Right cardiac atrium (tissue), 5 donors: ENCODE measurements at places on chromosomes 11 and 22.
A peak's percentile ranks its signal among the peaks of the same experiment; 100 is the strongest.

DNA sequence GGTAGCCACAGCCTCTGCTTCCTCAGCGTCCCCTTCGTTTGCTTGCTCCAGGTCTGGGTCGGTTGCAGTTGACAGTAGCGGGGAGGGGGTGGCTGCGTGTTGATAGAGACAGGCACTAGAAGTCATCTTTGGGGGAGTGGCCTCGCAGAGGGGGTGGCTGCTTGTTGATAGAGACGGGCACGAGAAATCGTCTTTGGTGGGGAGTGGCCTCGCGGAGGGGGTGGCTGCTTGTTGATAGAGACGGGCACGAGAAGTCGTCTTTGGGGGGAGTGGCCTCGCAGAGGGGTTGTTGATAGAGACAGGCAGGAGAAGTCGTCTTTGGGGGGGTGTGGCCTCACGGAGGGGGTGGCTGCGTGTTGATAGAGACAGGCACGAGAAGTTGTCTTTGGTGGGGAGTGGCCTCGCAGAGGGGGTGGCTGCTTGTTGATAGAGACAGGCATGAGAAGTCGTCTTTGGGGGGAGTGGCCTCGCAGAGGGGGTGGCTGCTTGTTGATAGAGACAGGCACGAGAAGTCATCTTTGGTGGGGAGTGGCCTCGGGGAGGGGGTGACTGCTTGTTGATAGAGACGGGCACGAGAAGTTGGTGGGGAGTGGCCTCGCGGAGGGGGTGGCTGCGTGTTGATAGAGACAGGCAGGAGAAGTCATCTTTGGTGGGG is 328.3 kb downstream of the TBC1D22A start:
- peak; percentile 48 for DNase-seq

GRCh38 chr11:6708876-6709275 is 25.7 kb upstream of the MRPL17 start:
- DNase-seq, result no peak

GRCh38 chr22:47401976-47402770 is 639.7 kb downstream of the TBC1D22A start:
- no peak for DNase-seq

GRCh38 chr11:132742929-132743328 is 789.4 kb downstream of the OPCML start:
- DNase-seq, result no peak

DNA sequence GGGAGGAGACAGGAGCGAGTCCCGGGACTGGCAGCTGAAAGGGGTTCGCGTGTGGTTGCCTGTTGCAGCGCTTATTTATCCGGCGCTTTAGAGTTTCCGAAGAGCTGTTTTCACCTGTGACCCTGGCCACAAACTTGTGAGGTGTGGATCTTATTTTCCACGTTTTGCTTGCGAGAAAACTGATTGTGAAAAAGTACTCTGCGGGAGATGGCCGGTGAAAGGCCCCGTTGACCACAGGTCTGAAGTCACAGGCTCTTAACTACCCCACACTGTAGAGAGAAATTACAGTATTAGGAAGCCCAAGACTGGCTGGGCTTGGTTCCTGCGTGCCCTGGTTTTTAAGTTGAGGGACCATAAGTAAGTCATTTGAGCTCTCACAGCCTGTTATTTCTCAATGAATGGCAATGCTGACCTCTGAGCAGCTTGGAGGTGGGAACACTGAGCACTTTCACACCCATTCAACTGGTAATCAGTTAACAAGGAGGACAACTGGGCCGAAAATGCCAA is 379 bp upstream of the RAB38 start:
- peak; percentile 32 for DNase-seq

- DNase-seq, result no peak
Observed at GRCh38 chr11:76793391-76794291, 10.5 kb downstream of the TSKU start.

DNA sequence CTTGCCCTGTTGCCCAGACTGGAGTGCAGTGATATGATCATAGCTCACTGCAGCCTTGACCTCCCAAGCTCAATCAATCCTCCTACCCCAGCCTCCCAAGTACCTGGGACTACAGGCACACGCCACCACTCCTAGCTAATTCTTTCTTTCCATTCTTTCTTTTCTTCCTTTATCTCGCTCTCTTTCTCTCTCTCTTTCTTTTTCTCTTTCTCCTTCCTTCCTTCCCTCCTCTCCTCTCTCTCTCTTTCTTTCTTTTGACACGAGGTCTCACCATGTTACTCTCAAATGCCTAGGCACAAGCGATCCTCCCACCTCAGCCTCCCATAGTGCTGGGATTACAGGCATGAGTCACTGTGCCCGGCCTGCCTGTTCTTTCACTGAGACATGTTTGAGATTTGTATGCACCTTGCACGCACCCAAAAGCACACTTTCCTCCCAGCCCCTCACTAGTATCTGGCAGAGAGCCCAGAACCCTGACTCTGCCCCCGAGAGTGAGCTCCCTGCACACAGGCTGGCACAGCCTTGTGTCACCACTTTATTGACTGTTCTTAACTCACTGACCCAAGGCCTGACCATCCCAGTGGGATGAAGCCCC is 56.8 kb downstream of the CD6 start:
- DNase-seq, result no peak

- no peak for DNase-seq
Observed at GRCh38 chr11:84887055-84887629, 740.0 kb downstream of the DLG2 start.

DNA sequence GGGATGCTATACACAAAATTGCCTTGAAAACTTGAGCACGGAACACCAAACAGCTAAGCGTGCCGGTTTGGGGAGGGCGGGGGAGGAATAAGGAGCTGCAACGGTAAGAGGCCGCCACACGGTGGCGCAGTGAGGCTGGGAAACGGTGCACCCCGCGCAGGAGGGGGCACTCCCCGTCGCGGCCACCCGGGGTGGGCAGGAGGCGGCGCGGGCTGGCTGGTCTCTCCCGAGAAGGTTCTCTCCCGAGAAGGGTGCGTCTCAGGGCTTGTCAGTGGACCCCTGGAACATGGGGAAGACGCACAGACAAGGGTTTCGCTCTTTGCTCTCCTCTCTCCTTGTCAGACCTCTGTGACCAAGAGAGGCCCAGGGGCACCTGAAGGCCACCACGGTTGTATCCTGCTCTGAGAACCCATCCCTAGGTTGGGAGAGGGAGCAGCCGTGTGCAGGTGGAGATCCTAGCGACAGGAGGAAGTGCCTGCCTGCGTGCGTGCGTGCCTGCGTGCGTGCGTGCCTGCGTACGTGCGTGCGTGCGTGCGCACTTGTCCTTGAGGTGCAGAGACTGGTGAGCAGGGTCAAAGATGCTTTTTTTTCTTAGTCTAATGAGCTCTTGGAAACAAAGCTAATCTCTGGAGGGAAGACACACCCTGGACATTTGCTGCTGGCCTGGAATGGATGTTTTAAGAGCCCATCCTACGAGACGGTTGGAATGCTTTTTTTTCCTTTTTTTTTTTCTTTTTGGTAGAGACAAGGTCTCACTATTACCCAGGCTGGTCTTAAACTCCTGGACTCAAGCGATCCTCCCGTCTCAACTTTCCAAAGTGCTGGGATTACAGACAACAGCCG is 18.1 kb upstream of the JAM3 start:
- DNase-seq, result peak; percentile 88

DNA sequence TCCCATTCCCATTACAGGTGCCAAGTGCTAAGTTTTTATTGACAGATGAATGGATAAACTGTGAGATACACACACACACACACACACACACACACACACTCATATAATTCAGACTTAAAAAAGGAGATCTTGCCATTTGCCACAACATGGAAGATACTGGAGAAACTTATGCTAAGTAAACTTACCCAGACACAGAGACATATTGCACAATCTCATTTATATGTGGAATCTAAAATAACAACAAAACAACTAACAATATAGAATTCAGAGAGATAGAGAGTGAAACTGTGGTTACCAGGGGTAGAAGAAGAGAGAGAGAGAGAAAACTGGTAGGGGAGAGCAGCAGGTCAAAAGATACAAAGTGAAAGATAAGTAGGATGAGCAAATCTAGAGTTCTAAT is 1.4 kb downstream of the MS4A6E start:
- no peak for DNase-seq
